H1 (cell line): ENCODE measurements at places on chromosomes 16 and 17.

DNA sequence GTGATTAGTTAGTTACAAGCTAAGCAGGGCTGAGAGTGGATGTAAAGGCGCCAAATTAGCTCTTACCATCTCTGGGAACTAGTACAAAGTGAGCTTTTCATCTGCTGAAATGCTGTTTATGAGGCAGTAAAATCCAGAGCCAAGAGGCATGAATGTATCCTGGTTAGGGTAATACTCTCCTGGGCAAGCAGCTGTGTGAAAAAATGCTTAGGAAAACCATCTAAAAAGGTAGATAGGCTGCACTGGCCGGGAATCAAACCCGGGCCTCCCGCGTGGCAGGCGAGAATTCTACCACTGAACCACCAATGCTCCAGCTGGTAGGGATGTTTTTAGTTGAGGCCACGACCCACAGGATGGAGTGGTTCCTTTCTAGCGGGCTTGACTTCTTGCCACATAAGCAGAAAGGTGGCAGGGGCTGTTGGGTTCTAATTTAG lies 23.0 kb downstream of the VAC14 start:
- DNase-seq: no peak

DNA sequence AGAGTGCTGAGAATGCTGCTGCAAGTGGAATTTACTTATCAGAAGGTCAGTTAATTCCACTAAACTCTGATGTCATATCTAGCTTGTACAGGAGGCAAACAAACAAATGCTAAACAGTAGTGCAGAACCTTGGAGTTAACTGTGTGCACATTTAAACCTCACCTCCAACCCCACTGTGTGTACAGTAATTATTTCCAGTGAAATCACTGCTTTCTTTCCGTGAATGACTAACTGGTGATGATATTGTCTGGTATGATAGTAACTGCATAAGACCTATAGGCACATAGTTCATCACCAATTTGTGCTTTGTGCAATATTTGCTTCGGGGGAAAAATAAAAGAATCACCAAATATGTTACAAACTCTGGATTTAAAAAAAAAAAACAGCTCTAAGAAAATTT lies 492.5 kb upstream of the HSBP1 start:
- no peak for DNase-seq

GRCh38 chr17:12512694-12513355 lies 152.9 kb upstream of the MYOCD start:
- no peak for DNase-seq

- DNase-seq: no peak
Observed at GRCh38 chr16:89881368-89881730, 8.0 kb downstream of the TCF25 start.

- DNase-seq: no peak
Observed at GRCh38 chr17:59621771-59622170, 2.1 kb downstream of the CLTC start.

GRCh38 chr17:68304706-68305105 lies 13.4 kb downstream of the ARSG start:
- no peak for DNase-seq

- DNase-seq: no peak
Observed at GRCh38 chr17:15031975-15032374, 233.2 kb downstream of the PMP22 start.
